ENCODE measurements at places on chromosomes 12 and 14.

DNA sequence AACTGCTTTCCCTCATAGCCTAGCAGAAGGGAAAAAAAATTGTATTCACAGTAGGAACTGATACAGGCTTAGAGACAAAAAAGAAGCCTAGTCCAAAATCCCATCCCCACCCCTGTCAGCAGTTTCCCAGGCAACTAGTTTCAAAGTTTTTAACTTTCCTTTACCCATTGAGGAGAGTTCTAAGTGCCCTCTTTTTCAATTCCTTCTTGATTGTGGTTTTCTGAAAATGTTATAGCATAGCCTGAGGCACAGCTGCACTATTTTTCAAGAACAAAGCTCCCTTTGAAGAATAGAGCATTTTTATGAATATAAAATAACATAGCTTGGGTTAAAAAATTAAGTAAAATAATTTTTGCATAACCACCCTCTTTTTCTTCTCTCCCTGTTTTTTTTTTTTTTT, 81.6 kb downstream of the IPO8 start:
- no peak for DNase-seq

DNA sequence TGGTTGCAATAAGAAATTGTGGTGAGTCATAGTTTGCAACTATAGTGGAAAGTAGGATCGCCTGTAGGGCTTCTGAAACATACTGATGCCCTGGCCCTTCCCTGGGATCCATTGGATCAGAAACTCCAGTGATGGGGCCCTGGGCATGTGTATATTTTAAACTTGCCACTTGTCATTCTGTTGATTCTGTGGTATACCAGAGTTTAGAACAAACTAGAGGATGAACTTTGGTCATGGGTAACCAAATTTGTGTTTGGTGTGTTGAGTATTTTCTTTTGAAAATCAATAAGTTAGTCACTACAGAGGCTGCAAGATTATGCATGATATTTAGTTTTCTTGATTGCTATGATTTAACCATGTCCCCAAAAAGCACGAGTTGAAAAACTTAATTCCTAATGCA, 142.2 kb downstream of the SLC15A5 start:
- DNase-seq = no peak

- no peak for DNase-seq
Observed at GRCh38 chr14:99509871-99510555, 28.8 kb downstream of the CCNK start.

DNA sequence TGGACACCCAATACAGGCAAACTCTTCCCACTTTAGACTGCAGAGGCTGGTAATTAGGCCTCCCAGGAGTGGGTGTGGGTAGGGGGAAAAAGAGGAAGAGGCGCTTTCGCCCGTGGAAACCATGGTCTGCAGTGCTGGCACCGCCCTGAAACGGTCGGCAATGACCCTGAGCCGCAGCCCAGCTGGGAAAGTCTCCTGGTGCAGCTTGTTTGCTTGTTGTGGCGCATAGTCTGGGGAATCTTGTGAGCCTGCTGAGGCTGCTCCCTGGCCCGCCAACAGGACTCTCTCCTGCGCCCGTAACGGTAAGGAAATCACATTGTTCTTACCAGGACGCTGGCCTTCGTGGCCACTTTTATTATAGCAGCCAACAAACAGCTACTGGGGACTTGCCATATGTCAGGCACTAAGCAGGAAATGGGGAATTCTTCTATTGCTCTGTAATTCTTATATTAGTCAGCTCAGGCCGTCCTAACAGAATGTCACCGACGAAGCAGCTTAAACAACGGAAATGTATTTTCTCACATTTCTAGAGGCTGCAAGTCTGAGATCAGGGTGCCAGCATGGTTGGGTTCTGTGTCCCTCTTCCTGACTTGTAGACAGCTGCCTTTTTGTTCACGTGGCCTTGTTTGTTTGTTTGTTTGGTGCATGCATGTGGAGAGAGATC, 52.5 kb upstream of the RIN3 start:
- DNase-seq = no peak

GRCh38 chr12:42326541-42327226, 717 bp downstream of the PPHLN1 start:
- no peak for DNase-seq

DNA sequence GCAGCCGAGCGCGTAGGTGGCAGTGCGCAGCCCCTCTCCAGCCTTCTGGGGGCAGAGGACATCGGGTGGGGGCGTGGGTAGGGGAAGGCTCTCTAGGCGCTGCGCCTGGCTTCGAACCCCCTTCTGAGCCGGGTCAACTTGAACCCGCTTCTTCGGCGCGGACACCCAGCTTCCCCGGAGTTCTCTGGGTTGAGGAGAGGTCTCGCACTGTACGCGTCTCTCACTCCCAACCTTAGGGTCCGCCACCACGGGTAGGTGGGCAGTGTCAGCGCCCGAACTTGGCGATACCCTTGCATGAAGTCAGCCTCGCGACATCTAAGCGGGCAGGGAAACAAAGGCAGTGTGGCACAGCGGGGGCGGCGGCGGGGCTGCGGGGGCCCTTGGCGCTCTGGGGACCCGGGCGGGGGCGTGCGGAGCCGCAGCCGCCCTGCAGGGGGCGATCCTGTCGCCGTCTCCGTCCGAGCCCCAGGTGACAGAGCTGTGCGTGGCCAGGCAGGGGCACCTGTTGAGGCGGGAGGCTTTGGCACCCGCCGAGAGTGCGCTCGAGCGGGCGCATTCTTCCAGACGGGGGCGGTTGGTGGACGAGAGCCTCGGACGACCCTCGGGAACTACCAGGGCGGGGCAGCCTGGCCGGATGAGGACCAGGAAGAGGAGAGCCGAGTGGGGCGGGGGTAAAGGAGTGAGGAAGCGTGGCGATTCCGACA, 1.1 kb downstream of the GALNT16 start:
- no peak for DNase-seq

- no peak for DNase-seq
Observed at GRCh38 chr12:57456145-57456700, 1.1 kb downstream of the INHBE start.

- no peak for DNase-seq
Observed at GRCh38 chr14:90456551-90456950, 59.7 kb downstream of the CALM1 start.

DNA sequence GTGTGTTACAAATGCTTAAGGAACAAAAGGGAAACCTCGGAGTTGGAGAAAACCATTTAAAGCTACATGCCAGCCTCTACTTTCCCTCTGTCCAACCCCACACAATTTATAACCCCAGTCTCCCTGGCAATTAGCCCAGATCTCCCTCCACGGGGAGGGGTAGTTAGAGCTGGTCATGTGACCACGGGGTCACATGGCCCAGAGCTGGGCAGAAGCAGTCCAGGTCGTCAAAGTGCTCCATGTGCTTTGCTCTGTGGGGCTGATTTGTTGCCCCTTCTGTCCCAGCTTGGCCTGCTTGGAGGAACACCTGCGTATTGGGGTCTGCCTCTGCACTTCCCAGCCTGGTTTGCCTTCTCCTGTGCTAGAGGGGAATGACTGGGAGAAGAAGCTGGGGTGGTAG, 219.1 kb downstream of the RBM19 start:
- no peak for DNase-seq

GRCh38 chr12:119079530-119079929, 98.2 kb downstream of the SRRM4 start:
- DNase-seq = no peak

- no peak for DNase-seq
Observed at GRCh38 chr12:48441069-48441468, 31.3 kb upstream of the ANP32D start.

DNA sequence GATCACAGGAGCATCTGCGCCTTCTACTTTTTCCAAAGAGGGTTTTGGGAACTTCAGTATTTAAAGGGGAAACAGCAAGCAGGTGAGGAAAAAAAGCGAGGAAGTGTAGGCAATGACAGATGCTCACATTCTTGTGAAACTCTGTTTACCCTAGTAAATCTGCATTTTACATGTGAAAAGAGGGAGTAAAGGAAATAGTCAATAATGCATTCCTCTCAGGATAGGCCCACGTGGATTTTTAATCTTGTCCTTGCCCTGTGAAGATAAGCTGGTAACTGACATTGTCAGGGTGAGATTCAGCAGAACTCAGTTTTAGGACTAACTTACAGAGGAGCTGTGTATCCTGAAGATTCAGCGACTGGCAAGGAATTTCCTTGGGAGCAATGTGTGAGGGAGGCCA, 1119.2 kb upstream of the TMEM132C start:
- DNase-seq = no peak

DNA sequence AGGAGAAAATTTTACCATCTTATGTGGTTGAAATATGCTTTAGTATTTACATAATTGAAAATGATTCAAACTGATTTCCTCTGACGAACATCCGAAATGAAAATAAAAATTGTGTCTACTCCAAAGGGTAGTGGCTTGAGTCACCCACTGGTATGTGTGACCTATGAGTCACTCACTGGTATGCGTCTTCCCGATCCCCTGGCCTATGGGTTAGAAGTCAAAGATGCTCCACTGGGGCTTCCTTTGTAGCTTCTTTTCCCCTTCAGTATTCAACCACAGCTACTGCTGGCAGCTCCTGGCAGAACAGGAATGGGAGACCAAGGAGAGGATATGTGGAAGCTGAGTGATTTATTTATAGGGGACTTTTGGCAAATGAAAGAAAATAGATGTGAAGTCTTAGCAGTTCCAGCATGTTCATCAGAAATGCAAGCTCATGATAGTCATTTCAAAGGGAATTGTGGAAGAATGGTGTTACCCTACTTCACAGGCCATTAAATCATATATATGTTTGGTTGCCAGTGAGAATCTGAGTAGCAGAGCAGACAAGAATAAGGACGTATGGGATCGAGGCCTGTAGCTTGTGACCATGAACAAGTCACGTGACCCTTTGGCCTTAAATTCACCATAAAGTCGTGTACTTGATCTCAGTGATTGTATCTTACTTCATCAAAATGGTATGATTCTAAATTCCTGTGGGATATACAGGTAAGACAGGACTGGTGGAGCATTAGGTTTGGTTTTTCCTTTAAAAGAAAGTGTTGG, 108.3 kb downstream of the CRADD start:
- no peak for DNase-seq

DNA sequence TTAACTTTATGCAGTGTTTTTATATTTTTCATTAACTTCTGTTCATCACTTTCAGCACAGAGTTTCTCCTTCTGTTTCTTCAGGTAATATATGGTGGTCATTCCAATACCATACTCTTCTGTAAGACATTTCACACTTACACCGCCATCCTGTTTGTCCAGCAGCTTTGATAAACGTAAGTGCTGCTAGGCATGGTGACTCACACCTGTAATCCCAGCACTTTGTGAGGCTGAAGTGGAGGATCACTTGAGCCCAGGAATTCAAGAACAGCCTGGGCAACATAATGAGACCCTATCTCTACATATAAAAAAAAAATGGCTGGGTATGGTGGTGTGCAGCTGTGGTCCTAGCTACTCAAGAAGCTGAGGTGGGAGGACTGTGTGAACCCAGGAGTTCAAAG, 55.8 kb downstream of the EXOC5 start:
- DNase-seq = no peak

DNA sequence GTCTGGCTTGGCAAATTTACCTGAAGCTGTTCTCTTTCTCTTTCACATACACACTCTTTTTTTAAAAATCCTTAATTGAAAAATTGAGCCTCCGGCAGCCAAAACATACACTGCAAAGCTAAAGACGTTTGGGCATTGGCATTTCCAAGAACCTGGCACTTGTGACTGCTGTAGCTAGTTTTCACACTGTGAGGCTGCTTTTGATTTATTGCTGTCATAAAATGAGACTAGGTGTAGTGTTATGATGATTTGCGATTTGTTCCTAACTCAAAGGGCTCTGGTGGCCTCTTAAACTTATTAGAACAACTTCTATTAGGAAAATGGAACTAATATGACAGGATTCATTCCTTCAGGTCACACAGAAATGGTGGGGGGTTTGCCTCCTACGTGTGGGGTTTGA, 377.1 kb upstream of the FAR2 start:
- no peak for DNase-seq

GRCh38 chr12:71208053-71208685, 50.4 kb upstream of the TSPAN8 start:
- no peak for DNase-seq

- DNase-seq = no peak
Observed at GRCh38 chr14:103846097-103846496, 1.3 kb downstream of the PPP1R13B start.

- DNase-seq = no peak
Observed at GRCh38 chr12:76489737-76490136, 69.8 kb downstream of the OSBPL8 start.

DNA sequence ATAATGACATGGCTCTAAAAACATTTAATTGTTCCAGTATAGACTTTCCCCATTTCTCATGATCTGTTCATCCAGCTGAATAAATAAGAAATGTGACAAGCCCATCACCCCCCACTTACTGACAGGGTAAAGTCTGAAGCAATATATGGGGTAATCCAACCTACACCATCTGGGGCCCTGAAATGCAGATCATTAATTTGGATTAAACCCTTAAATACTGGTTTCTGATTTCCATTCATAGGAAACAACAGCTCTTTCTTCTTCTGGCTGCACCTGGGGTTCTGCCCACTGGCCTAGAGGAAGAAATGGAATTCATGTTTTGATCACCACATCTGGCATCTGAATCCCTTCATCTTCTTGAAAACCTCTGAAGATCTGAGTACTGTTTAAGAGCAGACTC, 39.3 kb upstream of the ACSM4 start:
- no peak for DNase-seq

GRCh38 chr12:15751741-15752140, 37.4 kb downstream of the EPS8 start:
- no peak for DNase-seq

- no peak for DNase-seq
Observed at GRCh38 chr12:123119808-123120207, 31.1 kb downstream of the PITPNM2 start.

- no peak for DNase-seq
Observed at GRCh38 chr14:55973285-55973800, 144.9 kb upstream of the PELI2 start.

- DNase-seq = peak; percentile 12
Observed at GRCh38 chr14:92914087-92914656, 8.8 kb upstream of the CHGA start.

- no peak for DNase-seq
Observed at GRCh38 chr12:100963381-100963780, 168.8 kb downstream of the ANO4 start.

- DNase-seq = no peak
Observed at GRCh38 chr12:102885043-102885932, 31.8 kb downstream of the PAH start.

- no peak for DNase-seq
Observed at GRCh38 chr12:106446419-106447092, 89.0 kb downstream of the POLR3B start.

GRCh38 chr14:65304239-65304638, 108.3 kb upstream of the FUT8 start:
- no peak for DNase-seq

Data from stimulated activated CD8-positive, alpha-beta memory T cell treated with anti-CD3 and anti-CD28 coated beads, Interleukin-15, amount 100 ng/mL, for 24 hours (primary cell).